ENCODE measurements at places on chromosomes 7 and 10. TPM values are rescaled to one million over a fixed set of nuclear protein-coding genes. Genes with fewer than 3 reads are reported as not detected.

- no peak for DNase-seq
These were observed 202.5 kb upstream of the CHRM2 start for GRCh38 chr7:136665878-136666509.

DNA sequence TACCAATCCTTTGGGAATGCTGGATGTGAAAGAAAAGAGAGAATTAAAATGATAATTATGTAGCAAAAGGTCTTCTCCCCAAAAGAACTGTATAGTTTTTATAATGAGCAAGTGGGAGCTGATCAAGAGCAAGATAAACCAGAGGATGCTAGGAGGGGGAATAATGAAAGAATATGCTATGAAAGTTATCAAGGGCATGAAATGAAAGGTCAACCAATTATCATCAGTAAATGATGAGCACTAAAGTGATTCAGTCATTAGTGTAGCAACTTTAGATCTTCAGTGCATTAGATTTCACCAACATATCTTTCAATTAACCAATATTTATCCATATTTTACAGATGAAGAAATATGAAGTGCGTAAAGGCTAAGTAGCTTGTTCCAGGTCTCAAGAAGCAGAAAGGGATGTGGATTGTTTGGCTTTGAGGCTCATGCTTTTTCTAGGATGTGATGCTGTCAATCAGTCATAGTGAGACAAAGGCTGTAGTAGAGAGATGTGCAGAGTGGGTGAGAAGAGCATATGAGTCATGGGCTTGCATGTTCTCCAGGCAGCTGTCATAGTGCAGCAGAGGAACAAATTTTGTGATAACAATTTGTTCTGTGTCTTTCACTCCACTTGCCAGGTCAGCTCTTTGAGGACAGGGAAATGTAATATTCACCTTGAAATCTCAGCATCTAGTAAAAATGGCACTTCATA, 5.7 kb upstream of the OR2F2 start:
- no peak for DNase-seq

- DNase-seq = peak; percentile 41
These were observed 15.6 kb downstream of the ADAM8 start for GRCh38 chr10:133260895-133261725.

DNA sequence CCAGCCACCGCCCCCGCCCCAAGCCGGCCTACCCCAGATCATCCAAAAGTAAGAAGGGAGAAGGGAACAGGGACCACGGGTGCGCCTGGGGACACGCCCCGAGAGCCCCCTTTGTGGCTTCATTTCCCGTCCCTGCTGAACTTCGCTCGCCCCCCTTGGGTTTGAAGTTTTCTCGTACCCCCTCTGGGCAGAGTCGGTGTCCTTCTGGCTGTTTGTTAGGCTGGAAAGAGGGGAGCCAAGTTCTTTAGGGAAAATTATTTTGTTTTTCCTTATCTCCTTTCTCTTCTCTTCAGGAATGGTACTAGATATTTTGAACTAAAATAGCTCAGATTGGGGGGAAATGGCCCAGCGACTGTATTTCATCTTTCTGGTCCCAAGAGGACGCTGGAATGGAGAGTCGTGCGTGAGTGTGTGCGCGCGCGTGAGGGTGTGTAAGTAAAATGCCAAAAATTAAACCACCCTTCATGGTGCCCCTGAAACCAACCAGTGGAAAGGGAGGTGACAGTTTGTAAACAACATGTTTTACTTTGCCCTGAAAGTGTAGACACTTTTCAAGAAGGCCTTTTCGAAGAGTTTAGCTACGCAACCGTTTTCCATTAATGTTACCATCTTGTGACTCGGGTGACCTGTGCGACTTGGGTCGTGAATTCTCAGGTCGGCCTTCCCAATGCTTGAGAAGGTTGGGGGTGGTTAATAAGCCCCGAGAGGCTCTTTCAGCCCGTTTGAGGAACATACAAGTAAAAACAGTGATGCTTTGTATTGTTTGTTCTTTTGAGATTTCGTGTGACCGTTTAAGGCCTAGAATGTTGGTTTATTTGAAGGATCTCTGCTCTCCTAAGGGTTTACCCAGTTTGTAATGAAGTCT, 694 bp downstream of the RBM20 start:
- DNase-seq = no peak

DNA sequence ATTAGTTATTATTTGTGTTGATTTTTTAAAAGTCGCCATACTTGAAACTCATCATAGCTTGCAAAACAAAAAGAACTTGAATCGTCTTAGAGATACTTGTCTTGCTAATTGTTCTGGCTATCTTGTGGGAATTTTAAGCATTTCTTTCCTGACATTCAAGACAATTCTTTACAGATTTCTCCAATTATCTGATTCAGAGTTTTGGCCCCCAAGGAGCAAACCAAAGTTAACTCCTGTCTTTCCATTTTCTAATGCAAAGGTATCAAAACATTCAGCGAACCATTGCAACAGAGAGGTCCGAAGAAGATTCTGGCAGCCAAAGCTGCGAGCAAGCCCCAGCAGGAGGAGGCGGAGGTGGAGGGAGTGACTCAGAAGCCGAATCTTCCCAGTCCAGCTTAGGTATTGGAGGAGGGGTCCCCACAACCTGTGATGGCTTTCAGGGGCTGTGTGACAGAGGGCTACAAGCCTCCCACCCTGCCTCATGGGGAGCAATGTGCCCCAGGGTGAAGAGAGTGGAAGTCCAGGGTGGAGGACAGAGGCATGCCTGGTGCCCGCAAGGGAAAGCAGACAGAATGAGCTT, 119.4 kb upstream of the STK17A start:
- DNase-seq = no peak

The LRRC4 gene
- 7.3 TPM for total RNA-seq

DNA sequence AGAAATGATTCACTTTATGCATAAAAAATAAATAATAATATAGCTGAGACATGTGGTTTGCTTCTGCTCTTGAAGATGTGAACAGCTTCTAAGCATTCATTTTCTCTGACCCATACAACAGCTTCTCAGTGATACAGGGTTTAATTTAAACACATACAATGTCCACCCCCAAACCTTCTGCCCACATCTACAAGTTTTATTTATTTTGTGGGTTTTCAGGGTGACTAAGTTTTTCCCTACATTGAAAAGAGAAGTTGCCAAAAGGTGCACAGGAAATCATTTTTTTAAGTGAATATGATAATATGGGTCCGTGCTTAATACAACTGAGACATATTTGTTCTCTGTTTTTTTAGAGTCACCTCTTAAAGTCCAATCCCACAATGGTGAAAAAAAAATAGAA, 17.2 kb downstream of the INHBA start:
- no peak for DNase-seq

GRCh38 chr7:101635484-101635883, 6.4 kb upstream of the MYL10 start:
- no peak for DNase-seq

GRCh38 chr10:78772486-78772885, 296.3 kb upstream of the ZMIZ1 start:
- no peak for DNase-seq

The AGBL3 gene
- 1.9 TPM for total RNA-seq

GRCh38 chr7:94067047-94067446, 62.9 kb upstream of the BET1 start:
- DNase-seq = no peak

The ABCC2 gene
- total RNA-seq = 0.33 TPM

The GNG11 gene
- total RNA-seq = 21.4 TPM

DNA sequence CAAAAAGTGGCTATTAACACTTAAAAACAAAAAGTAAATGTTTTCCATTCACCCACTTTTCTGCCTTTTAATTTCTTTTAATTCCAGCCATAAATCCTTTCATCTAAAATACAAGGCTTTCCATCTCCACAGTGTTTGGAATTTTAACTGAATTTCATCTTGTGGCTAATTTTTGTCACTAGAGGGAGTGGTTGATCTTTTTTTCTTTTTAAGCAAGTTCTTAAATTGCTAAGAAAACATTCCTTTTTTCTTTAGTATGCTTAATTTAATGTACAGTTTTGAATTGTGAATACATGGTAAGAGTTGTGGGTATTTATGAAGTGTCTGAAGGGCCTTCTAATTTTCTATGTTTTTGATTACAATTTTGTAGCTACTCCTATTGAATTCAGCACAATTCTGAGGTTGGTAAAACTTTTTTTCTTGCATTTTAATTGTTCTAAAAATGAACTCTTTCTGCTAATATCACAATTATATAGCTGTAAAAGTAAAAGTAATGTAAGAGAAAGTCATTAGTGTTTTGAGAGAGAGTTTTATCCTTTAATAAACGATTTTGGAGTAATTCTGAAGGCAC, 54.9 kb upstream of the ANK3 start:
- DNase-seq = no peak

GRCh38 chr10:69268761-69269416, 9.4 kb upstream of the HK1 start:
- DNase-seq = no peak

- DNase-seq = no peak
These were observed 157.5 kb upstream of the NFE2L3 start for GRCh38 chr7:25994433-25994994.

GRCh38 chr7:76073335-76073990, 25.6 kb downstream of the MDH2 start:
- DNase-seq = no peak

The ASB4 gene
- 3.0 TPM for total RNA-seq

GRCh38 chr10:78768041-78768835, 300.5 kb upstream of the ZMIZ1 start:
- no peak for DNase-seq

The THSD7A gene
- total RNA-seq = 1.2 TPM

- no peak for DNase-seq
These were observed 22.8 kb downstream of the ANTXRL start for GRCh38 chr10:46309511-46310142.

The INMT gene
- 23.7 TPM for total RNA-seq

The UTF1 gene
- total RNA-seq = not detected

The CLDN3 gene
- total RNA-seq = not detected

The LIPN gene
- not detected for total RNA-seq

The IL6 gene
- 3.0 TPM for total RNA-seq

DNA sequence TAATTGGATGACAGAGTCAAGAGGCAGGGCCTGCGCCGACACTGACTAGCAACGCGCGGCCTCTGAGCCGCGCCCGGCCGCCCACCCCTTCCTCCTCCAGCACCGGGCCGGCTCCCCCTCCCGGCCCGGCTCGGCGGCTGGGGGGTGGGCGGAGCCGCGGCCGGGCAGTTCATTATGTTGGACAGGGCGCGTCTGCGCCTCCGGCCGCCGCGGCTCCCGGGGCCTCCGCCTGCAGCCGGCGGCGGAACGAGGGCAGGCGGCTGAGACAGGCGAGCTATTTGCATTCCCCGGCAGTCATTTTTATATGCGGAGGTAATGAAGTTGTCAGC, 106.7 kb downstream of the SNX10 start:
- peak; percentile 69 for DNase-seq

- DNase-seq = peak; percentile 82
These were observed 9.8 kb downstream of the SAP25 start for GRCh38 chr7:100563809-100564400.
